T-helper 2 cell (primary cell): ENCODE measurements at places on chromosomes 1 and 21.

DNA sequence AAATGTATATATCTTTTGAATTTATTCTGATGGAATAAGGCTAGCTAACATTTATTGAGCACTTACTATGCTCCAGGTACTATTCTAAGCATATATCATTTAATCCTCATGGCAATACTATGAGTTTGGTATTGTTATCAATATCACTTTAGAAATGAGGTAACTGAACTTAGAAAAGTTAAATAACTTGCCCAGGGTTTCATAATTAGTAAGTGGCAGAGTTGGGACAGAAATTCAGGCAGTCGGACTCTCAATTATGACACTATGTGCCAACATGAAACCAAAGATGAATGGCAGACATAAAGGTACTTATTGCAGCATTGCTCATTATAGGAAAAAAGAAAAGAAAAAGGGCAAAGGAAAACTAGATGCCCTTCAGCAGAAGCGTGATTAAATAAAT lies 48.2 kb downstream of the RAB3GAP2 start:
- DNase-seq = no peak

DNA sequence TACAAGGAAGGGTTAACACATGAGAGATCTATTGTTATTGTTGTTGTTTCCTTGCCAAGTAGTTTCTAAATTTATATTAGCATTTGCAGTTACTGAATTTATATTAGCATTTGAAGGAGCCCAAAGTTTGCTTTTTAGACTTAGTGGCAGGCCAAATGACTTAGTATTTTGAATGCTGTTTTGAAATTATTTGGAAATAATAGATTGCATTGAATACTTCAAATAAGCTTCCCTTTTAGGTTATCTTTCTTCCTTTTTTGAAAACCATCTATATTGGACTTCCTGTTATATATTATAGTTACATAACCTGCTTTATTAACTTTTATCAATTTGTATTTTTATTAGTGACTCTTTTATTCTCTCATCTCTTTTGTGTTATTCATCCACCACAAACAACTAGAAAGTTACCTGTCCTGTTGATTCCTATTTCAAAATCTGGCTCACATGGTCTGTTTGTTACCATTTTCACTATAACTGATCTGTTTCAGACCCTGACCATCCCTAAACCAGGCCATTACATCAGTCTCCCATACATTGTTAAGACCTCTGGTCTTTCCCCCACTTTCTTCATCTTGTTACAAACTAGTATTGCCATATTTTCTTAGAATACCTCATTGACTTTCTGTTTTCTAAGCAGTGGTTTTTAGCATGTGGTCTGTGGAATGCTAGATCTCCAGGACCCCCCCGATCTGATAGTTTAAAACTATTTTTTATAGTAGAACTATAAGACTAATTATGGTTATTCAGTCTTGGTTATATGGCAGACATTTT lies 185.2 kb downstream of the RASAL2 start:
- no peak for DNase-seq

GRCh38 chr1:201653883-201654282 lies 115.0 kb downstream of the NAV1 start:
- no peak for DNase-seq

- DNase-seq = no peak
These were observed 50.1 kb downstream of the CHD5 start for GRCh38 chr1:6130036-6130435.

- no peak for DNase-seq
These were observed 144.6 kb downstream of the PLPP3 start for GRCh38 chr1:56434740-56435139.

DNA sequence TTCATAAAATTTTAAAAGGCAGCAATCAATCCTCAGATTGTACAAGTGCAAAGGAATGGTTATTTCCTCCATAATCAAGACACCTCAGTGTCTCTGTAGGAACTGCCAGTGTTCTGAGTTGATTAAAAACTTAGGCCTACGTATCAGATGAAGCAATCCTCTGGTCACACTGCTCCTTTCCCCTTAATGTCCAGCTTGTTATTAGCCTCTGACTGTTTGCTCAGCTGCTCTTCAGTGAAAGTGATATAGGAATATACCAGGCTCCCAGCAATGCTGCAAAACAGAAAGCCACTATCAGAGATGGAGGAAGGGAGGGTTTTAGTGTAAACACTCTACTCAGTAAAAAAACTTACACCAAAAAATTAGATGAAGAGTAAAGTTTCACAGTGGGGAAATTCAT lies 49.8 kb downstream of the SLC35D1 start:
- no peak for DNase-seq

DNA sequence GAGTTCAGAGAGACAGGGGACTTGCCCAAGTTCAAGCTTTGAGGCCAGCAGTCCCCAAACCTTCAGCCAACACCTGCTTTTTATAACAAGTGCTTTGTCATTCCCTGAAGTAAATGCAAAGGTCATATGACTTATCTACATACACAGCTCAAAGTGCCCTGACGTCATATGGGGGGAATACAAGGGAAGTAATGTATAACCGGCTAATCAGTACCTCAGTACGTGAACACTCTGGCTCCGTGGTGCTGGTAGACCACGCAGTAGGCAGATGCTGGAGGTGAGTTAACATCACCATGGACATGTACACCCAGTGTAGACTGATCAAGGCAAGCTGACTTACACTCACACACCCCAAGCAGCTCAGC lies 60.0 kb downstream of the BACE2 start:
- no peak for DNase-seq

DNA sequence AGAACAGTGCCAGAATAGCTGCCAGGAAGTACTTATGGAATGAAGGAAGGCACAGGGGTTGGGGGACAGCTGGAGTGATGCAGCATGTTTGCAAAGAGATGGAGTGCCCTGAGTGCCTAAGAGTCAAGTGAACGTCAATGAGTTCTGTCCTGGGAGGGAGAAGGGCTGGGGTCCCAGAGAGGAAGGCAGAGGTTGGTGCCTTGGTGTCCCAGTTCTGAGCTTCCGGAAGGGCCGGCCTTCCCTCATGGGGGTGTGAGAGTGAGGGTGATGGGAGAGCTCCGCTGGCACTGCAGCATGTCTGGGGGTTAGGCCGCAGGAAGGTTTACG lies 17.6 kb downstream of the NES start:
- no peak for DNase-seq

GRCh38 chr1:96362623-96363022 lies 359.0 kb upstream of the PTBP2 start:
- no peak for DNase-seq

- no peak for DNase-seq
These were observed 122.0 kb downstream of the GLIS1 start for GRCh38 chr1:53616927-53617326.

DNA sequence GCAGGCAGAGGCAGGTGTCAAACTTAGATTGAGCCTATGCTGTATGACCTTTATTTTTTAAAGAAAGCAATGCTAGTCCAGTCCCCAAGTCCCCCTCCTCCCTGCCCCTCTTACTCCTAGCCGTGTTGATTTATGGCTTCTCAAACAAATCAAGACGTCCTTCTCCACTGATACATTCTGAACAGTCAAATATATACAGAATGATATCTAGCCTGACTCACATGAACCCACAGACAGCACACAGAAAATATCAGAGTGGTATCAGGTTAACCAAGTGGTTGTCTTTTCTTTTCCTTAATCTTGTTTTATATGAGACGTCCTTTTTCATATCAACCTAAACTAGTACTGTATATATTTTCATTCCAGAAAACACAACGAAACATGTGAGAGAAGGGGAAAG lies 13.4 kb downstream of the DAB1 start:
- no peak for DNase-seq

DNA sequence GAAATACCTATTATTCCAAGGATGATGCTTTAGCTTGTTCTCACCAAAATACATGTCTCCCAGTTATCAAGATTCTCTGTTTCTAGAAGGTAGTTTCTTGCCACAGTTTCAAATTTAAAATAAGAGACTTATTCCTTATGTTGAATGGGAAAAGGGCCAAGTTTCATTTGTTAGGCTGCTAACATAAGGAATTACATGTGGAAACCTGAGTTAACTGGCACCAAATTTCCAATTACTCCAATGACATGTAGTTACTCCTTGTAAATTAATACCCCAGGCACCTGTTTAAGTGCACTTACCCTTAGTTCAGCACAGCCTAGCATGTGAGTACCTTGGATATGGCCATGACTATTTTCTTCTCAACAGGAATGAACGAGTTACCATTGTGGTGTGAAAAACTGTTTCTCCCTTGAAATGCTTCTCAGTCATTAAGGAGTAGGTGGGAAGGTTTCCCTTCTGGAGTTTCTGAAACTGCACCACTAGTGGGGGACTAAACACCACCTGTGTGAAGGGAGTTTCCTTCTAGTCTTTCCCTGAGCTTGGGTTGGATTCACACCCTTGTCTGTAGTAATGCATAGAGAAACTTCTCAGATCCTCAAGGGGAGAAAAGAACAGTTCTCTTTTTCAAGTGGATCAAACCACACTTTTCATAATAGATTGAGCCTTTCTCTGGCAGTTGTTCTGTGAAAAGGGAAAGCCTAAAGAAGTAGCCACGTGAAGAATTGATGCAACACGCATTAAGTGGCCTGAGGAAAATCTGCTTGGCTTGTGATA lies 32.3 kb upstream of the LRRC8C start:
- no peak for DNase-seq

DNA sequence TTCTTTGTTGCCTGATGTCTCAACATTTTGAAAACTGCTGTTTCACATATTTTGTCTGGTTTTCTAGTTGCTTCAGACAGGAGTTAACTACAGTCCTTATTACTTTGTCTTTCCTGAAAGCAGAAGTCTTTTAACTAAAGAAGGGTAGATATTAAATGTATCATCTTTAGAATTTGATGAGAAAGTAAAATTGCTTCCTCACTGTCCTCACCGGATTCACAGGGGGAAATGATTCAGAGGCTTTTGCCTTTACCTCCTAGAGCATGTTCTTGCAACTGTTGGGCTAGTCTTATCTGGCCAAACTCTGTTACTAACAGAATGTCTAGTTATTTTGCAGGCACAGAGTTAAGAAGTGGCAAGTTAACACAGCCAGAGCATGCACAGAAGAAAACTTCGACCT lies 107.2 kb upstream of the VAV3 start:
- DNase-seq = no peak

GRCh38 chr1:113095790-113096455 lies 22.9 kb downstream of the LRIG2 start:
- no peak for DNase-seq

DNA sequence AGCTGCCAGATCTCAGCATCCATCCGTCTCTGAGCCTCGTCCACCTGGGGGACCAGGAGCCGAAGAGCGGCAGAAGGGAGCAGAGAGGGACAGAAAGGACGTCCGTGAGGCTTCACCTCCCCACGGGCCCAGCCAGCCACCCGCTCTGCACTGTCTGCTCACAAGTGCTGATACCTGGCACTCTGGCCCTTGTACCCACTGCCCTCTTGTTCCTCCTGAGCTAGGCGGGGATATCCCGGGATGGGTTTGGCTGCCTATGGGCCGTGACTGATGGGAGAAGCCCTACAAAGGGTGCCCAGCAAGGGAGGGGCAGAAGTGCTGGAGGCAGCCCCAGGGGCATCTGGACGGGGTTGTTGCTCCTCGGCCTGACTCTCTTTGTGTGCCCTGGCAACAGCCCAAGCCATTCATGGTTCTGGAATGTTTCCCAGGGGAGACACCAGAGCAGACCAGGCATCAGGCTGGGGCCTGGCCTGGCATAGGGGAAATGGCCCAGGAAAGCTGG lies 57.6 kb downstream of the LDLRAD2 start:
- no peak for DNase-seq

DNA sequence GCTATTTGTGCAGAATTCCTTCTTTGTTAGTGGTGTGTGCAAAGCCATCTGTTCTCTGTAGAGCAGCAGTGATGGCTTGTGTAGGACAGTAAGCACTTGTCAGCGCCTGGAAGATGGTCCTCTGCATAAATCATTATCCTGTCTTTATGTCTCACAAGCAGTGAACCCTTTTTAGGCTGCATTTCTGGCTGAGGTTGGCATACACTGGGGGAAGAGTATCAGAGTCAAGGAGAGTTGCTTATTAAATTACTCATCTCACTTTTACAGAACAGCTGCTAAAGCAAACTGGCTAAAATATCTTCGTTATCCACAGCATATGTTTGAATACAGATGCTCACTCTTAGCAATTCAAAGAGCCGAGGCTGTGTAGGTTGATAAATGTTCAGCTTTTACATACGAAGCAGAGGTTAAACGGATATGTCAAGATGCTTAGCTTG lies 54.6 kb upstream of the NCAM2 start:
- DNase-seq = no peak

DNA sequence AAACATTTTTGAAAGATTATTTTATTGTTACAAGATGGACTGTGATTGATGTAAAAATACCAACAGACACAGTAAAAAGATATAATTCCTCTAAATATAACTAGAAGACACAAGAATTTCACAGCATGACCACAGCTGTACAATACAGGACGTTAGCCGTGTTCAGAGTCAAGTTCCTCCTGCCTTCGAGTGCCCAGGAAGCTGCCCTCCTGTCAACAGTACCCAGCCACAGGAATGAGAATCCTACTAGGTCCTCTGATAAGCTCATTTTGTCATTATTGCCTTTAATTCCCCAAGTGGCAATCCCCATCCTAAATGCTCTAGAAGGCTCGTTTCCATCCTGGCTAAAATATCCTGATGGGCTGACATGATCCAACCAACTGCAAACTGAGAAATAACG lies 16.4 kb upstream of the CAPN2 start:
- no peak for DNase-seq

DNA sequence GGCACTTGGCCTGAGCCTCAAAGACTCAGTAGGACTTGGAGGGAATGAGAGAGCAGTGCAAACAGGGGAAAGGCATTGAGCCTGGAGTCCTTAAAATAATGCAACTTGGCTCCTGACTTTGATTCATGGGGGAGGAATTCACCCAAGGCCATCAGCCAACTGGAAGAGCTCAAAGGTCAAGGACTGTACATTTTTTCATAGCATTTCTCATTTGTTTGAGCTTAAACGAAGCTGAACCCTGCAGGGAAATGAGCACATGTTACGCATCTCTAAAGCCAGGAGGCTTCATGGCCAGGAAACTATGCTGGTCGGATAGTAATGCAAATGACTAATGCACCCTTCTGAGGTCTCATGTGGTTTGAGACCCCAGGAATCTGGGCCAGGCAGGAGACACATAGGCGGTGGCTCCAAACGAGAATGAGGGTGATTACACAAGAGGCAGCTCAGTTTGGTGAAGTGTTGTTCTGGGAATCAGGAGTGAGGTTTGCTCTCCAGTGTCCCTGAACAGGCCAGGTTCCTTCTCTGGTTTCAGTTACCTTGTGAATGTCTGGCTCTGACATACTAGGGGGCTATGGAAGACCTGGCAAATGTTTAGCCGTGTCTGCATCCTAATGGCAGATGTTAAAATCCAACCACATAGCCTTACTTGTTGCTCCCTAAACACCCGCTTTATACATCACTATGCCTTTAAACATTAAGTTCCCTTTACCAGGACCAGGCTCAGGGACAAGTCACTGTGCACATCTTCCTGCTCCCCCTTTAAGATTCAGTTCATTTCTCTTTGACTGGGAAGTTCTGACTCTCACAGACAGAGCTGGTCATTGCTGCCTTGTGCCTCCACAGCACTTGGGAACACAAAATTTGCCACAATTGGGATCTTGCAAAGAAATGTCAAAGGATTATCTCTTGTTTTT lies 503.9 kb upstream of the USP24 start:
- DNase-seq = no peak

GRCh38 chr1:3101124-3101939 lies 32.3 kb downstream of the PRDM16 start:
- DNase-seq = no peak

- no peak for DNase-seq
These were observed 27.4 kb downstream of the DUSP10 start for GRCh38 chr1:221714227-221715152.

GRCh38 chr1:27322569-27323240 lies 742 bp downstream of the TMEM222 start:
- no peak for DNase-seq

- no peak for DNase-seq
These were observed 17.3 kb downstream of the GBP1 start for GRCh38 chr1:89047734-89048133.

- DNase-seq = no peak
These were observed 11.3 kb upstream of the RHEX start for GRCh38 chr1:206041640-206042039.
